ENCODE measurements at places on chromosomes 3 and 15.

- DNase-seq = no peak
These were observed 61.3 kb downstream of the CALML4 start for GRCh38 chr15:68143785-68144184.

- no peak for DNase-seq
These were observed 29.4 kb upstream of the SLCO2A1 start for GRCh38 chr3:134059035-134059601.

DNA sequence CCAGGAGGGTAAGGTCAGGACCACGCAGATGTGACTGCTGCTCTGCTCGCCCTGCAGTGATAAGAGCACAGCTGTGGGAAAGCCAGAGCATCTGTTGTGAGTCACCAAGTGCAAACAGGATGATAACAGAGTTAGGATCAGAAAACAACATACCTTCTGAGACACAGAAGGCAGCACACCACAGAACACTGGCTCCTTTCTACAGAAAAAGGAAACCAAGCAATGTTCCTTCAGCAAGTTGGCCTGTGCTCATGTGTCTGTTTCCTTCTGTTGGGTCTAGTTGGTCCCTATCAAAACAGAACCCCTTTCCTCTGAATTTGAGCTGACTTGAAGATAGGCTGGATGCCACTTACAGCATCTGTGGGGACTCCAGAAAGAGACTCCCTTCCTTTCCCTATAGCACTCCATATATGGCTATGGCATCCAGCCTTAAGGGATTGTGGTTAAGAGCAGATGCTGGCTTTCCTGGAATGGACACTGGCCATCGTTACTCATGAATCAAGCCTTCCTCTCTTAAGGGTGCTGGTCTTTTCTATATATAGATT, 440.7 kb upstream of the THBS1 start:
- peak; percentile 81 for DNase-seq

GRCh38 chr3:10548992-10549391, 43.6 kb upstream of the ATP2B2 start:
- DNase-seq = no peak

GRCh38 chr3:105836533-105836932, 32.3 kb downstream of the CBLB start:
- DNase-seq = no peak

DNA sequence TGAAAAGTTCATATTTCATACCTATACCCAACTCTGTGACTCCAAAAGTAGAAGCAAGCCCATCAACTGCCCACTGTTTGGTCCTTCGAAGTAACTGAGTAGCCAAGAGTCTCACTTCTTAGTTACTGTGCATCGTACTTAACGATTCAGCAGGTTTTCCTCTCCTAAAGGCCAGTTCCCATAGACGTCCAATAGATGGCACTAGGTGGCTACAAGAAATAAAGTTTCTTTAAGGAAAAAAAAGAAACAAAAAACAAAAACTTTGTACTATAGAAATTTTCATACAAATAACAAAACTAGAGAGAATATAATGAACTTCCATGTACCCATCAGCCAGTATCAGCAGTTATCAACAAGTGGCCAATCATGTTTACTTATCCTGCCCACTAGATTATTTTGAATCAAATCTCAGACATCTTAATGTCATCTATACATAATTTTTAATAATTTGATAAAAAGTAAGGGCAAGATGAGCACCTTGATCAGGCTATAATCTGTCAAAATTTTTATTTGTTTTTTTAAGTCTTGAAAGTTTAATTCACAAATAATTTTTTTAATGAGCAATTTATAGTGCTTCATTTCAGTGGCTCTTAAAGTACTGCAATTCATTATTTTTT, 63.8 kb upstream of the ACP3 start:
- DNase-seq = peak; percentile 62

- DNase-seq = peak; percentile 70
These were observed 76.3 kb upstream of the FRMD4B start for GRCh38 chr3:69462022-69462825.

- no peak for DNase-seq
These were observed 229.2 kb upstream of the LRTM1 start for GRCh38 chr3:55156851-55157650.

- peak; percentile 12 for DNase-seq
These were observed 69.2 kb upstream of the MFGE8 start for GRCh38 chr15:88982304-88982945.

DNA sequence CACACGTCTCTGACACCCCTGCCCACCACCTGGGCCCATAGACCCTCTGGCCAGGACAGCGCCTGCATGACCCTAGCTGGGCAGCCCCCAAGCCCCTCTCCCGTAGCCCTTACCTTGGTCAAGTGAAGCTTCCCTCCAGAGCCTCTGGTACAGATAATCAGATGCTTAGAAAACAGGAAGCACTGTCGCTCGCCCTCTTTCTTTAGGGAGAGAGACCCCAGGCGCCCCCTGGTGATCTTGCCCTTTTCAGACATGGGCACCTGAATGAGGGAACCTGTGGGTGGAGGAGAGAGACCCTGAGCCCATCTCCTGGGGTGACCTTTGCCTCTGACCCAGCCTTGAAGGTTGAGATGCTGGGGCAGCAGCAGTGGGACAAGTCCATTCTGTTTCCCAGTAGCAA, 65.4 kb downstream of the RASGRF1 start:
- DNase-seq = no peak

DNA sequence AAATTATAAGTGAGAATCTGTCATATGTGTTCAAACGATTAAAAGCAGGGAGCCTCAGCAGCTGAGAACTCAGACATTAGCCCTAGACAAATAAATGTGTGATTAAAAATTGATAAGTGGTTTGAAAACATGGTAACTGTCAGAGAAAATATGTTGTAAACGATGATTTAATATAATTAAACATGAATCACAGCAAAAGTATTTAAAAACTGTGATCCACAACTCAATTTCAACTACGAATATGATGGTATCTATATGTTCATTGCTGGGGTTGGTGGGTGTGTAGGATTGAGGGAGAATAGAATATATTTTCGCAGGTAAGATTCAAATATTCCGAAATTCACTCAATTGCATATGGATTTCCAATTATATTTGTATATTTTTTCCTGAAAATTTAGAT, 302.2 kb upstream of the CNTN3 start:
- DNase-seq = no peak

DNA sequence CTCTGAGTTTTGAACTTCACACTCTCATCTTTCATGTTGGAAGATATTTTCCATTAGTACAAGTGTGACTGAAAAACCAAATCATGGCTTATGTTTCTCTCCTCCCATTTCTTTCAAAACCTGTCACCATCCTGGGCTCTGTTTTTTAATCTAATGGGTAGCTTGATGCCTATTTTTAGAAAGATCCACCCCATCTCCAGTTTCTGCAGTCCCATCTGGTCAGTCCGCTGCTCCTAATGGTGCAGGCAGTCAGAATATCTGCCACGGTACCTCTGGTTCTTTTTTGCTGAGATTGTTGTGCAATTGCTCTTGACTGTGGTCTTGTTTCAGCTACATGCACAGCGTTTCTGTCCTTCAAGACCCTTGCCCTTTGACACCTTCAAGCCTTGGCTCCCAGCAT, 240.9 kb upstream of the CADM2 start:
- DNase-seq = no peak

- no peak for DNase-seq
These were observed 11.3 kb downstream of the TBC1D2B start for GRCh38 chr15:78065973-78066946.

DNA sequence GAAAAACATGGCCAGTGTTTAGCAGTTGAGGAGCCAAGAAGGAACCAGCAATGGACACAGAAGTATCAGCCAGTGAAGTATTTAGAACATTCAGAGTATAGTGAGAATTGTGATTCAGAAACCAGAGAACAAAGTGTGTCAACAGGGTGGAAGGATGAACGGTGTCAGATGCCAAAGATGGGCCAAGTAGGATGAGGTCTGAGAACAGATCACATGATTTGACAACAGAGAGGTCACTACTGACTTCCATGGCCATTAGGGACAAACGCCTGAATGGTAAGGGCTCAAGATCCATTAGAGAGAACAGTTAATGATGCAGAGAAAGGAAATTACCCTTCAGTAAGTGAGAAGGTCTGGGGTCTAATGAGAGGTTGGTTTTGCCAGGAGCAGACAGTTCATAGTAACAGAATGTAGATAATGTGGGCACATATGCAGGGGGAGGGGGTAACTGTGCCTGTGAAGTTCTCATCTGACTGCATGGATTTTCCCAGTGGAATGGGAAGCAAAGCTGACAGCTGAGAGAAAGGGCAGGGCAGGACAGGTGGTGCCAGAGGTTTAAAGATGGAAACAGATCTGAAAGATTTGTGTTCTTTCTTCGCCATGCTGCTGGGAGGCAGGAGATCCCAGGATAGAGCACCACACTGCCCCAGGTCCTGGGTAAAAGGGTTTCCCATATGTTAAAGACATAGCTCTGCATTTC, 4.8 kb upstream of the ACAD9 start:
- DNase-seq = no peak

DNA sequence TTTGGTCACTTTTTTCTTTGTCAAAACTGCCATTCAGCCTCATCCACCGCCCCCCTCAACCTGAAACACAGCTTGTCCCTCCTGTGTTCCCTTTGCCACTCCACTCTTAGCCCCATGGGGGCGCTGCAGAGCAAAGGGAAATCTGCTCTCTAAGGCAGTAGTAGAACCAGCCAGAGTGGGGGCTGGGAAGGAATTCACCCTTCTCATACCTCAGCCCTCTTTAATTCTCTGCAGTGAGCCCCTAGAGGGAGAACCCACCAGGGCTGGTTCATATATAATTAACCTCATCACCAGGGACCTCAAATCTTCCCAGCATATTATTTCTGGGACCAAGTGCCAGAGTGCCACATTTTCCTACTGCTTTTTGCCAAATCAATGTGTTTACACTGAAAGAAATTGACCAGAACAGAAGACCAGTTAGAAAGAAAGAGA, 2.8 kb upstream of the BCL6 start:
- DNase-seq = peak; percentile 73

DNA sequence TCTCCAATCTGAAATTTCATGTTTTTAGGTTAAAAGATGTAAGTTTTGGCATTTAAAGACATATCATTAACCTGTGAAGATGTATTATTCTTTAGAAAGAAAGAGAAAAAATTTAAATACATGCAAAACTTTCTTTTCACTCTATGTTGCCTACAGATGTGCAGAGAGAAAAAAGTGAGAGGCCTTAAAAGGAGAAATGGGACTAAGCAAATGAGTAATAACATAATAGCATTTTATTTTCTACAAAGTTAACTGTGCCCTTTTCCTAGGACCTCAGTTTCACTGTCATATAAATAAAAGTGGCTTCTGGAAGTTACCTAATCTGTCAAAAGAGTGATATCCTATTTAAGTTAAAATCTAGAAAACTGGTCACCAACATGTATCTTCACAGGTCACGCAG, 16.1 kb downstream of the DAZL start:
- no peak for DNase-seq

DNA sequence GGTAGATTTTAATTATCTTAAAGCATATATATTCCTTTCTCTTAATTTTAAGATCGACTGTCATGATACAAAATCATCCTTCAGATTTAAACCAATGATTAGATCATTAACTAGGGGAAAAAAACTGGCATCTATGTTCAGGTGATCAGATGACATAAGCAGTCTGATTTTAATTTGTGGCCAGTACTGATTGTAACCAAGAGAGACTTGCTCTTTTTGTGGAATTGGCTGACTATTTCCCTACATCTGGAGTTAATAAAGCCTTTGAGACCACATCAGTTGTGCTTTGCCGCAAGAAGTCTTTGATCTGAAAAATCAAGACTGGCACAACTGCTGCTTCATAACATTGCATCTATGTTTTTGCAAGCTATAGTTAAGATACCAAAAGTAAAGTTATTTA, 148.4 kb upstream of the CGNL1 start:
- no peak for DNase-seq

- DNase-seq = no peak
These were observed 146.9 kb downstream of the TIGIT start for GRCh38 chr3:114440700-114441099.

- no peak for DNase-seq
These were observed 41.5 kb downstream of the NLGN1 start for GRCh38 chr3:173439004-173439403.

- DNase-seq = peak; percentile 16
These were observed 61.8 kb downstream of the GLDN start for GRCh38 chr15:51403072-51403878.

DNA sequence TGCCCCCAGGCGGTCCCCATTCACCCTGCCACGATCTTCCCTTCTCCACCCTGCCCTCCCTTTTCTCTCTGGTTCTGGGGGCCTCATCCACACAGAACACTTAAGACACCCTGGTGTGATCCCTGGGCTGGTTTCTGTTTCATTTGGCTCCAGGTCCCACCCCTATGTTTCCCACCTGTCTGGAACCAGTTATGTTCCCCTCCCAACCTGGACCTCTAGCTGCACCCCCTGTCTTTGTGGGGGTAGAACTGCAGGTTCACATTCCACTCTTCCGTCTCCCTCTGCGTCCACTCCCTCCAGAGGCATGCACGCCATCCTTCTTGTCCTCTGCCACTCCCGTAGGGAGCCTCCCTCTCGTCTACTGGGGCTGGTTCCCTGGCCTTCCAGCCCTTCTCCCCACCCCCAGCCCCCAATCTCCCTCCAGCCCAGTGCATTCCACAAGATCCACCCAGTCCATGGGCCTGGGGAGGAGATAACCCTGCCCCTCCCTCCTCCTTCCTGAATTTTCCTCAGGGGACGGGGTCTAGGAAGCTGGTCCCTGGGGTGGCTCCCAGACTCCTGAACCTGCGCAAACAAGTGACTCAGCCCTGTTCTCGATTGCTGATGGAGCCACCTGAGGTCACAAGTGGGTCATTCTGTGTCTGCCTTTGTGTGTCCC, 73.8 kb downstream of the ABTB1 start:
- no peak for DNase-seq

DNA sequence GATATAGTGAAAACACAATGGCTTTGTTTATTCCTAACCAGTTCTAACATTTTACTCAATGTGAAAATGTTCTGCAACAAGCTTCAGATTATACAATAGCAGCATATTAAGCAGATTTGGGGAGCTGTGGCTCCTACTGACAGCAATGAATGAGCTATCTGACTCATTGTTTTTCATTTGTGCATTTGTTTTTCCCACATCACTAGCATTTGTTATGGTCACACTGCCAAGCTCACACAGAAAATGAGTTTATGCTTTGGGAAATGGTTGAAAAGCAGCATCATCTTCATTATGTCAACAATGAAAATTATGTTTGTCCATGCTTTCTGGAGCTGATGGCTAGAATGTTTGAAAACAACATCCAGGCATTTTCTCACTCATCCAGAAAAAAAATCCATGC, 53.5 kb downstream of the ZPLD1 start:
- DNase-seq = no peak

DNA sequence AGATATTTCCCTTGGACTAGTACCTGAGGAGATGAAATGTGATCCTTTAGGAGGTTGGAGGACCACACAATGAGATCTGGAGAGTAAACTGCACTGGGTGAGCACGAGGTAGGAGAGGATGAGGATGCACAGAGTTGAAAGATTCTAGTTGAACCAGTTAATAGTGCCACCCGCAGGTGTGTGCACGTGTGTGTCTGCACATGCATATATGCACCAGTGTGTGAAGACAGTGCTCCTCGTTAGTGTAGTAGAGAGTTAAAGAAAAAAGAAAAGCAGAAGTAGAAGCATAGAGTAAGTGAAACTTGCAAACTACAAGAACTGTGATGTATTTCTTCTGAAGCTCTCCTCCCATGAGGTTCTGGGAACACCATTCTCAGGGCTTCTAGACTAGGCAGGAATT, 8.4 kb downstream of the MED12L start:
- no peak for DNase-seq
